ENCODE measurements at places on chromosomes 5 and 9. TPM values are rescaled to one million over a fixed set of nuclear protein-coding genes. Genes with fewer than 3 reads are reported as not detected.

DNA sequence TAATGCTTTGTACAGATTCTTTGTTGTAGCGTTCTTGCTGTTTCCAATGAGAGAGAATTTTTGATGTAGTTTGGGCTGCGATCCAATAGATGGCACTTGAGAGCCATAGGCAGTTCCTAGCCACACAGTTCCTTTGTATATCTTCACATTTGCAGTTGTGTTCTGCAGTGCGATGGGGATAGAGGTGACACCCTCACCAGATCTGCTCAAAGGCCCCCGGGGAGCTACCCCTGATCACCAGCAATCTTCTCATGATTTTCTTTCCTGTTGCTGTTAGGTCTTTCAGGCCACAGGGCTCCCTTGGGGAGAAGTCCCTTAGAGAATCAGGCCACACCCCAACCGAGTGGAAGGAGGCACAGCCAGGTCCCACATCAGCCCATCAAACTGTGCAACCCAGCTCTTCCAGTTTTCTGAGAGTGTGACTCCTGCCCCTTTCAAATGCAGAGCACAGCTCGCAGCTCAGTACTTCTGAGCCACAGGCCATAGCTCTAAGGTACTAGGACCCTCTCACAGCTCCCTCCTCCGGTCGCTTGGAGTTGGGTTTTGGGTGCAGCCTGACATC, 353.7 kb downstream of the SLCO4C1 start:
- no peak for DNase-seq

- DNase-seq, result no peak
Measured at GRCh38 chr9:135790850-135791249, 88.9 kb downstream of the KCNT1 start.

- no peak for DNase-seq
Measured at GRCh38 chr9:78169125-78169524, 66.8 kb upstream of the CEP78 start.

GRCh38 chr5:103397739-103398581, 139.4 kb downstream of the MACIR start:
- no peak for DNase-seq

- DNase-seq, result no peak
Measured at GRCh38 chr9:129524582-129525270, 96.2 kb downstream of the C9orf50 start.

- no peak for DNase-seq
Measured at GRCh38 chr9:117355542-117355941, 59.3 kb downstream of the ASTN2 start.

DNA sequence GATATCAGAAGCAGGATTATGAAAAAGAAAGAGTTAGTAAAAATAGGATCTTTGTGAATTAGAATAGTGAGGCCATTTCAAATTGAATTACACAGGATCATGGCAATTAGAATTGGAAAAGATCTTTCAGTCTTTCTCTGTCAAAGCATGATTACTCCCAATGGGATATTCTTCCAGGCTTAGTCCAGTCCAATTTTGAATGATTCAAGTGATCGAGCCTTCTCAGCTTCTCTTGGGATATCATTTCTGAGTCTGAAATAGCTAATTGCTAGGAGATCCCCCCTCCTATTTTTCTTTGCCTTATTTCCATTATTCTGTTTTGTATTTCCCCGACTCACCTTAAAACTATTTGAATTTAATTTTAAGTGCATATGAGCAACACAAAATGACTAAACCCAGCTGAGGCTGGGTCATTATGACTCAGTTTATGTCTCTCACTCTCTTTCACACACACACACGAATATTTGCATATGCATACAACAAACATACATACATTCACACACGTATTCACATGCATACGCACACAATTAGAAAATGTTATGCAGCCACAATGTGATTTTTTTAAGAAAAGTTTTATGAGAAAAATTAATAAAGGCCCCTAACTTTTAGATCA, 34.8 kb upstream of the EFNA5 start:
- no peak for DNase-seq

The CA9 gene
- 0.51 TPM for total RNA-seq

DNA sequence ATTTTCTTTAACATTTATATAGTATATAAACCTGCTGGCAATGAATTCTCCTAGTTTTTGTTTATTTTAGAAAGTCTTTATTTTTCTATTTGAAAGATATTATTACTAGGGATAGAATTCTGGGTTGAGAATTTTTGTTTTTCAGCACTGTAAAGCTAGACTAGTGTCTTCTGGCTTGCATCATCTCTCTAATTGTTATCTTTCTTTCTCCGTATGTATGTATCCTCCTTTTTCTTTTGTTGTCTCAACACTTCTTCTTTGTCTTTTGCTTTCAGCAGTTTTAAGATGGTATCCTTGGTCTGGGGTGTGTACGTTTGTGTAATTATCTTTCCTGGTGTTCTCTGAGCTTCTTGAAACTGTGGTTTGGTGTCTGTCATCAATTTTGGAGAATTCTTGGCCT, 48.8 kb downstream of the FBXO4 start:
- DNase-seq, result no peak

The HTR4 gene
- not detected for total RNA-seq
